ENCODE measurements at places on chromosomes 3 and 15.

DNA sequence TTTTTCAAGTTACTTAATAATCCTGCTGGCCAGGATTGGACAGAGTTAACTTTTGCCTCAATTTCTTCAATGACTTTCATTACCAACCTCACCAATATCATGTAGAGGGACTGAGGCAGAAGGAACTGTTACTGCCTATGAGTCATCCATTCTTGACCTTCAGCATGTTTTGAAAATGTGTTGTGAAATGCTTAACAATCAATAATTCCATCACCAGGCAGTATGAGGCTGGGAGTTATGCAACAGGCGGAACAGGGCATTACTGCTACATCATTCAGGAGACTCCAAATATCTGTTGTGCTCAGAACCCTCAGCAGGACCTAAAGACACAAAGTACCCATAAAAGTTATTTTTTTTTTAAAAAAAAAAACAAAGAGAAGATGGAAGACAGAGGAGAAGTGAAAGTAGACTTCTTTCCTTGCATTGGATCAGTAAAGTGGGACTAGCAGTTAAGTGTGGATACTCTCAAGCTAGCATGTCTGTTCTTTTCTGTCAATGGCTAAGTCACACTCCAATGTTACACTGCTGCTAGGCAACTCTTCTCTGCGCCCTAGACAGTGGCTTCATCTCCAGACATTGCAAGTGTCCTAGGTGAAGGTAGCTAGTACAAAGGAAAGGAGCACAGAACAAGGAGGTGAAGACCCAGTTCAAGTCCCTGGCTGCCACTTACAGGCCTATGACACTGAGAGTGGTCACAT lies 184.9 kb upstream of the LPP start:
- DNase-seq, result no peak

GRCh38 chr3:140563206-140563760 lies 114.6 kb upstream of the TRIM42 start:
- DNase-seq, result no peak

DNA sequence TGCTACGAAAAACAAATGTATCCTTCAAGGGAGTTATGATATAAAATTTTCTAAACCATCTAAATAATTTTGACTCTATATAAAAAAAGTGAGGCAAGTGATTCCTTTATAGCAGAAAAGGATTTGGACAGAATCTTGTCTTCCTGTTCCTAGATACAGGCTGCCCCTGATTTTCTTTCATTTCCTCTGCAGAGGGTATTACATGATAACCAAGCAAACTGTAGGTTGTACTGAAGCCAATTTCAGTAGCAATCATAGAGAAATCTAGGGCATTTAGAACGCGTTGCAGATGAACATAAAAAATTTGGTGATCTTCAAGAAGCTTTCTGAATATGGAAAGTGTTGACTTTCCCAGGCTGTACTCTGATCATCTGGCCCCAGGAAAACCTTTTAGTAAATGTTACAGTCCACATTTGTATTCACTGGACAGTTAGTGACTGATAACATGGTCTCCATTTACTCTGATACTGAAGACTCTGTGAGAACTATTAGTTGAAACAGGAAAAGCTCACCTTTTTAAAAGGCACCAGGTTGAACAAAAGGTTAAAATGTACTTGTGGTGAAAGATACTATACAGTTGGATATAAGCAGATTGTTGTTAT lies 9.1 kb upstream of the UTS2B start:
- no peak for DNase-seq

GRCh38 chr15:49410641-49411040 lies 12.4 kb upstream of the FGF7 start:
- DNase-seq, result no peak

- DNase-seq, result no peak
Observed at GRCh38 chr3:59812237-59813147, 762.7 kb upstream of the CFAP20DC start.

GRCh38 chr3:52194485-52195290 lies 3.3 kb upstream of the ALAS1 start:
- DNase-seq, result no peak

- no peak for DNase-seq
Observed at GRCh38 chr3:132352556-132353143, 35.4 kb downstream of the ACP3 start.

DNA sequence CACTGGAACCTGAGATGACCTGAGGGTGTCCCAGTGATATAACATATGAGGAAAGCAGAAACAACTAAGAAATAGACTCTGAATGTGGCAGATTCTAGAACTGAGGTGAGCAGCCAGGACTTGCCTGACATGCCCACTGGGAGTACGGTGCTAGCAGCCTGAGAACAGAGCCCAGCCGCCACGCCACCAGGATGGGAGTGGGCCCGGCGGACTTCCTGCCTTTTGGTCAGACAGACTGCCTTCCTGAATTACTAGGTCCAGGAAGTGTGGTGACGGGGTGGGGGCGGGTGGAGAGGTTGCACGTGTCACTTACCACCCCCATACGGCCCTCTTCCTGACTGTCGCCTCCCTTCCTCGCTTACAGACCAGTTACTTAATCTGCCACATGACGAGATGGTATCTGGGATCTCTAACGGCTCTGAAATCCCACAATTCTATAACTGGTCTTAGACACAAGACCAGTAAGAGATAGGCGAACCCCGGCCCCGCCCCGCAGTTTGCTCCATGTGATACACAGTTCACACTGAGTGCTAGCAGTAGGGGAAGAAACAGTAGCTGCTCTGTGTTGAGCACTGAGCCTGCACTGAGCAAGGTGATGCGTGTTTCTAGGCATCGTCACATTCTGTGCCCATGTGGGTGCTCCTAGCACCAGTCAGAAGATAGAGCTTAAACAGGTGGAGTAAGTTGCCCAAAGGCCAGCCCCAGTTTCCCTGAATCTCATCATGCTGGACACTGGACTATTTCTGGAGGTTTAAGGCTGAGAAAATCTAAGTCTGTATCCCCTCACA lies 95.7 kb downstream of the CPN2 start:
- no peak for DNase-seq

GRCh38 chr3:24365168-24365567 lies 129.5 kb downstream of the THRB start:
- DNase-seq, result no peak

DNA sequence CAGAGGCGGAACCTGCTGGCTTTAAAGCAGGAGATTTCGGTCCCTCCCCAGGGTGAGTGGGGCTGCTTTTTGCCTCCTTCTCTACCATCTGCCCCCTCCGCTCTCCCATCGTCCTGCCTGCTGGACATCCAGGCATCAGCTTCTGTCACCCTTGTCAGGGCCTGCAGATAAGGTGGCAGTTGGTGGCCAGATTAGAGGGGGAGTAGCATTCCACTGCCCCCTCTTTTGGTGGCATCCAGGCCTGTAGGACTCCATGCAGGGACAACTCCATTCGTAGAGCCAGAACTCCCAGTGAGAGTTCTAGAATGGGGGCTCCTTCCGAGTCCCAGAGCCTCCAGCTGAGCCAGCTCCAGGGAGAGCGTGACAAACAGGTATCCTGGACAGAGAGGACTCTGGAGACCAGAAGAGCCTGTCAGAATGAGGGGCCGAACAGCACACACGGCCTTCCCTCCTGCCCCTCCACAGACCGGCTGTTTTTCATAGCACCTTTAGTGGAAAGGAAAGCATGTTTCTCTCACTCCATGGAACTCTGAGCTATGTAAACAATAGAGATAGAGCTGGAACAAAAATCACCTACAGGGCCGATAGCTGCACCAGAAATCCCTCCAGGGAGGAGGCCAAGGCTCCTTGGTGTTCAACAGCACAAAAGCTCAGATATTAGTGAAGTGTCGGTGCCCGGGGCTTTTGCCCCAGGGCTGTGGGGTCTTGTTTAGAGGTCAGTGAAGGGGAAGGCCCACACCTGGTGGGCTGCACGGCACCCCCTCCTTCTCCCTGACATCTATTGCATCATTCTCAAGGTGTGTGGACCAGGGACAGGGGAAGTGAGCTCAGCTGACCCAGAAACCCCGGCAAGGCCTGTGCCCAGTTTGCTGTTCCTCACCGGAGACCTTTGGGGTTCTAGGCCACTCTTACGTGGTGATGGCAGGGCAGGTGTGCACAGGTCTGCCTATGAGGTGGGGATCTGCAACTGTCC lies 34.2 kb downstream of the MAGEF1 start:
- DNase-seq, result no peak

DNA sequence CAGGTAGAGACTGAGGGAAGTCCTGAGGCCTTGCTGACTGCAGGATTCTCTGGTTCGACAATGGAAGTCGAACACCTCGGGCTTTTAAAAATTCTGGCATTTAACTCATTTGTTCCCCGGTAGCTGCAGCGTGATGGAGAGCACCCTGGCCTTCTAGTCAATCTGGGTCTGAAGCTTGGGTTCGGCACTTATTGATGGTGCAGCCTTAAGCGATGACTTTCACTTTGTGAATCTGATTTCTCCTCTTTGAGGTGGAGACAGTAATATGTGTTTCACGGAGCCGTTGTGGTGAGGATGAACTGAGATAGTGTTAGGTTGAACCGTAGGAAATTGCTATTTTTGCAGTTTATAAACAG lies 621 bp upstream of the PARP6 start:
- no peak for DNase-seq

GRCh38 chr3:10299175-10299574 lies 6.4 kb upstream of the GHRL start:
- no peak for DNase-seq

Measured in cortex of kidney (tissue), 1 donor.